ENCODE measurements at places on chromosomes 3 and 15.

DNA sequence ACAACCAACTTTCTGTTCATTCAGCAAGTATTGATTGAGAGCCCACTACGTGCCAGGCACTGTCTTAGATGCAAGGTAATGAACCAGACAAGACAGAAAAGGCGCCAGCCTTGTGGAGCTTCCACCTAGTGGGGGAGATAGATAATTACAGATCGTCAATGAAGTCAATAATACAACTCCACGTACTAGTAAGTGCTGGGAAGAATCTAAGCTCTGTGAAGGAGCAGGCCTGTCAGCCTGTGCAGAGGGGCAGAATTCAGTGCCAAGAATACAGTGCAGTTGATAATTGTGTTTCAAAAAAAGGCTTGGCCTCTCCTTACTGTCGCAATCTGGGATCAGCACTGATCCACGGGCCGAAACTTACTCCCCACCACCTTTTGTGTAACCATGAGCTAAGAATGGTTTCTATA, 186.3 kb downstream of the FEZF2 start:
- no peak for DNase-seq

- no peak for DNase-seq
Observed at GRCh38 chr15:58095415-58095814, 29.9 kb upstream of the ALDH1A2 start.

DNA sequence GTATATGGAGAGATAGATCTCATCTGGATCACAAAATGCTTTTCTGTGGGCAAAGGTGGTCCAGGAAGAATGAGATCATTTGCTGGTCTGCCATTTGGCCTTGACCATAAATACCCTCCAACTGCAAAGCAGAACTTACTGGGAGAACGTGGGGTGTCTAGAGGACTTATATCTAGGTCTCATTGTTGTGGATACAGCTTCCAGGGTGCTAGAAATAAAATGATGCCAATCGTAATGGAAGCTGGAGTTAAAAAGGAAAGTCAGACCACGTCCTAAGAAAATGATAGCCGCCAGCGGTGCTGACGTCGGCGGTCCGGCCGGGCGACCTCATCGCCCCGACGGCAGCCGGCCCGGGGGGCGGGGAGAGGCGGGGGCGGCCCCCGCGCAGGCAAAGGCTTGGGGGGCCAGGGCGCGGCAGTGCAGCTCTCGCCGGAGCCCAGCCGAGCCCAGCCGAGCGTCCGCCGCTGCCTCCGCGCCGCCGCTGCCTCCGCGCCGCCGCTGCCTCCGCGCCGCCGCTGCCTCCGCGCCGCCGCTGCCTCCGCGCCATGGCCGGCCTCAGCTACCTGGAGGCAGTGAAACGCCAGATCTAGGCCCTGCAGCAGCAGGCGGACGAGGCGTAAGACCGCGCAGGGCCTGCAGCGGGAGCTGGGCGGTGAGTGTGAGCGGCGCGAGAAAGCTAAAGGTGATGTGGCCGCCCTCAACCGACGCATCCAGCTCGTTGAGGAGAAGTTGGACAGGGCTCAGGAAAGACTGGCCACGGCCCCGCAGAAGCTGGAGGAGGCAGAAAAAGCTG, 89.5 kb downstream of the EOMES start:
- no peak for DNase-seq

GRCh38 chr3:52509753-52510328, 14.7 kb downstream of the STAB1 start:
- no peak for DNase-seq

- DNase-seq: no peak
Observed at GRCh38 chr15:63403254-63403945, 21.8 kb upstream of the CA12 start.

DNA sequence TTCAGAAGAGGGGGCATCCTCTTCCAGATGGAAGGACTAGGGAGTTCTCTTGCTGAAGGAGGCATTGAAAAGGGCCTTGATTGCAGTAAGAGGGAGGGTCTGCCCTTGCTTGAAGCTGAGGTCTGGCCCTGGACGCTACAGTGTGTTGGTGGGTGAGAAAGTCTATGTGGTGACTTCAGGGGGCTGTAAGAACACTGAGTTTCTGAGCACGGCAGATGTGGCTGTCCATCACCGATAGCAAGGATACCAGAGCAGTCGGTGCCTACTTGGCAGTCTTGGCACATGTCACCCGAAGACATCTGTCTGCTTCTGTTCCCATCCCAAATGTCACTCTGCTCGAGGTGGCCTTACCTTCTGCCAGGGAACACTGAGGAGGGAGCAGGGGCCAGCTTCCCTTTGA, 631.1 kb upstream of the CFAP20DC start:
- no peak for DNase-seq

- DNase-seq: peak; percentile 10
Observed at GRCh38 chr3:51434746-51435327, 43.8 kb downstream of the RBM15B start.

DNA sequence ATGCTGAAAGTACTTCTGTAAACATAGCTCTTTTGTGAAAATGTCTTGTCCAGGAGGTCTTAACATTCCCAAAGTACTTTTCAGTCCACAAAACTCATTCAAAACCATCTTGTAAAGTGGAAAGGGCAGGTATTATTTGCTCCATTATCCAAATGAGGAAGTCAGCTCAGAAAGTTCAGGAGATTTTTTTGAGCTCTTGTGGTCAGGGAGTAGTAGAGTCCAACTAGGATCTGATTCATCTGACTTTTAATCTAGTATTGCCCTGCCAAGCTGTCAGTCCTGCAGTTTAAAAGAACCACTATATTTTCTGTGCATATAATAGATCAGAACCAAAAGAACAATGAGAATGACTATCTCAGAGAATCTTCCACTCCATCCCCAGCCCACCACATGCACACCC, 83.5 kb downstream of the FOXB1 start:
- no peak for DNase-seq

DNA sequence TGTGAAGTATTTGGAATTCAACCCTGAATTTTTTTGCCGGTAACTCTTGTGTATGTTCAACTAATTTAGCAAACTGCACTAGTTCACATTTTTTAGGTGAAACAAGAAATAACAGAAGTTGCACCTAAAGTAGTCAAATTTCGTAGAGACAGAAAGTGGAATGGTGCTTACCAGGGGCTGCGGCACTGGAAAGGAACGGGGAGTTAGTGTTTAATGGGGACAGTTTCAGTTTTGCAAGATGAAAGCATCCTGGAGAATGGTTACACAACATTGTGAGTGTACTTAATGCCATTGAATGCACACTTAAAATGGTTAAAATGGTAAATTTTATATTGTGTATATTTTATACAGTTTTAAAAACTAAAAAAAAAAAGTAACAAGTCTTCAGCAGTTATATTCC, 27.4 kb downstream of the PPARG start:
- DNase-seq: no peak

DNA sequence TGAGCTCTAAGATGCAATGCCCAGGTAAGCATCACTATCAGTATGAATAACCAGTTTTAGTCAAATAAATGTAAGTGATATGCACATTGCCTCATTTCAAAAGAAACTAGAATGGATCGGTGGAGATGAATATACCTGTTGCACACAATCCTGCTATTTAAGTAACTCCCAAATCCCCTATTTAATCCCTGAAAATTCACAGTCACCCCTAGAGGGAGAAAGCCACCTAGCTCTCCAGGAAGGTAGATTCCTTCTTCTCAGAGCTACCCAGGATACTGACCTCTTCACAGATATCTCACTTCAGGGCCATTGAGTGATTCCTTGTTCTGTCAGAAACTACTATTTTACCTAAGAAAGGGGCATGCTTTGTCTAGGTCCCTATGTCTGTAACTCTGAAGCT, 11.7 kb downstream of the LSAMP start:
- DNase-seq: no peak

DNA sequence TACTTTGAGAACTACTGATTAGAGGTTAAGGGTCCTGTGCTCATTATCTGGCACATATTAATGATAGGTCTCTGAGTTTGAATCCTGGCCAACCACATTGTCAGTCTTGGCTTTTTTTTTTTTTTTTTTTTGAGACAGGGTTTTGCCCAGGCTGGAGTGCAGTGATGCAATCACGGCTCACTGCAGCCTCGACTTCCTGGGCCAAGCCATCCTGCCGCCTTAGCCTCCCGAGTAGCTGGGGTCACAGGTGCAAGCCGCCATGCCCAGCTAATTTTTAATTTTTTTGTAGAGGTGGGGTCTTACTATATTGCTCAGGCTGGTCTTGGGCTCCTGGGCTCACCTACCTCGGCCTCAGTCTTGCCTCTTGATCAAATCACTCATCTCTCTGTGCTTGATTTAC, 547 bp upstream of the PCCB start:
- DNase-seq: no peak

GRCh38 chr15:76073554-76073953, 13.8 kb downstream of the TMEM266 start:
- no peak for DNase-seq

DNA sequence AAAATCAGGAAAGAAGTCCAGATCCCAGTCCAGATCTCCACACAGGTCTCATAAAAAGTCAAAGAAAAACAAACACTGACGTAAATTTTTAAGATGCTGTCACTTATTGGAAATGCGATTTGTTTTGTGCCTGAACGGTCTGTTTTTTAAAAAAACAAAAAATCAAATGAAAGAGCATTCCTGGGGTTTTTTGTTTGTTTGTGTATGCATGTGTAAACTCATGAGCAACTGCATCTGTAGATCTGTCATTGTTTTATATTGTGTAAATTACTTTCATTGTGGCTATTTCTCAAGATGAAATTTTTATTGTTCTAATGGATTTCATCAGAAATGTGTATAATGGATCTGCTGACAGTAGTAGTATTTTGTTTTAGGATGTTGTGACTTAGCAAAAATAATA, 55.0 kb downstream of the U2SURP start:
- no peak for DNase-seq

- no peak for DNase-seq
Observed at GRCh38 chr3:57389271-57389670, 96.8 kb upstream of the ASB14 start.

GRCh38 chr3:51163051-51163450, 222.0 kb upstream of the MANF start:
- no peak for DNase-seq

DNA sequence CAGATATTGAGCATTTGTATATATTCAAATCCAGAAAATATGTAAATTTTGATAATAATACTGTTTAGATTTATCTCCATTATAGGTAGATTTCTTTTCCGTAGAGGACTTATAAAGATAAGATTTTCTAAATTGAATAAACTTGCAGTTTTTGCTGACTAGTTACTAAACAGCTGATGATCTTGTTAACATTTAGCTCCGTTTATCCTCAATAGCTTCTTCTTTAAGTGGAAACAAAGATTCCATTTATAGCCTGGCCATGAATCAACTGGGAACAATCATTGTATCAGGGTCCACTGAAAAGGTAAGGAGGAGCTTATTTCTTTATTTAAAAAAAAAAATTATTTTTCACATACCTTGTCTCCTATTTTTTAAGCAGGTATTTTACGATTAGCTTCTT, 16.7 kb downstream of the WDR48 start:
- no peak for DNase-seq

- no peak for DNase-seq
Observed at GRCh38 chr15:80480171-80480811, 76.1 kb downstream of the ARNT2 start.

GRCh38 chr15:56838085-56838484, 80.4 kb upstream of the TCF12 start:
- no peak for DNase-seq

- no peak for DNase-seq
Observed at GRCh38 chr3:195757438-195757770, 36.6 kb downstream of the MUC20 start.

DNA sequence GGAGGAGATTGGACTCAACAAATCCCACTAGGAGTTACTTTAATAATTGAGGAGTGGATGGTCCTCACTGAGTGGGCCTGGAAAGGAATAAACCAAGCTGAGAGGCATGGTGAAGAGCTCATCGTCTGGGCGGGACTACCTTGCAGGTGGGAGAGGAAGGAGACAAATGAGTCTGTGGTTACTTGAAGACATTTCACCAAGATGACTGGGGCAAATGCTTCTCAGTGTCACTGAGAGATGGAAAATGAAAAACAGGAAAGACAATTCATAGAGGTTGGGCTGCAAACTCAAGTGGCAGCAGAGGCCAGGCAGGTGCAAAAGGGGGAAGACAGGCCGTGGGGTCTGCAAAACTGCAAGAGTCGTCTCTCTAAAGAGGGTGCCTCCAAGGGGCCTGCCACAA, 1.5 kb upstream of the ARHGAP31 start:
- no peak for DNase-seq

- DNase-seq: no peak
Observed at GRCh38 chr3:195932418-195933043, 24.2 kb upstream of the TNK2 start.

GRCh38 chr15:75731248-75732151, 18.9 kb upstream of the CSPG4 start:
- no peak for DNase-seq

DNA sequence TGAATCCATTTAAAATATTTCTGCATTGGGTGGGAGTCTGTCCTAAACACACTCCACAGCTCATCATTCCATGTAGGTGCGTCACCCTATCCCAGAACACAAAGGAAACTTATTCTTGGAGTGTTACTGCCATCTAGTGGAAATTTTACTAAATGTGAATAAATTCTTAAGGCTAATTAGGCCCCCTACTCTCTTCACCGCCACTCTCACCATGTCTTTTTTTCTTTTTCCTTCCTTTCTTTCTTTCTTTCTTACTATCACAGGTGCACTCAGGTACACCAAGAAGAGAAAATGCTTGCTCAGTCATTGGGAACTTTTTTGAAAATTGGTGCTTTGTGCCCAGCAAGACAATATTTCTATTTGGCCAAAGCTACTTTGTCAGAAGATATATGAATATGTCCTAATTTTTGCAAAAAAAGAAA, 26.4 kb upstream of the ATP8B4 start:
- no peak for DNase-seq

GRCh38 chr3:40615918-40616819, 91.4 kb downstream of the ZNF621 start:
- DNase-seq: no peak

GRCh38 chr3:42853056-42853455, 22.6 kb downstream of the CYP8B1 start:
- no peak for DNase-seq

GRCh38 chr3:51985063-51985462, 1.7 kb downstream of the ACY1 start:
- no peak for DNase-seq

GRCh38 chr3:160676547-160677303, at the start of gene ARL14:
TSS of gene ARL14 (plus strand) at chr3:160677160. CDS start at chr3:160677347, 187 bp downstream.
- DNase-seq: no peak

GRCh38 chr3:159236321-159236720, 434.5 kb downstream of the MFSD1 start:
- DNase-seq: no peak

- no peak for DNase-seq
Observed at GRCh38 chr3:69930564-69930963, 69.0 kb upstream of the SAMMSON start.

DNA sequence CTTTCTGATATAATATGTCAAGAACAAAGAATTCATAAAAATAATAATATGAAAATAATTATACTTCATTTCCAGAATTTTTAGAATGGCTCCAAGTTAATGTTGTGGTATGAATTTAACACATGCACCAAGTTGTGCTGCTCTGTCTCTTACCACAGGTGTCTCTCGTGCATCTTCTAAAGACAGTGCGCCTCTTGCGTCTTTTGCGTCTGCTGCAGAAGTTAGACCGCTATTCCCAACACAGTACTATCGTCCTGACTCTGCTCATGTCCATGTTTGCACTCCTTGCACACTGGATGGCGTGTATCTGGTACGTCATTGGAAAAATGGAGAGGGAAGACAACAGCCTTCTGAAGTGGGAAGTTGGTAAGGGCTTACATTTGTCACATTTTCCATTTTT, 246.6 kb downstream of the KCNH8 start:
- no peak for DNase-seq
